ENCODE measurements at places on chromosomes 6 and 20. TPM values are rescaled to one million over a fixed set of nuclear protein-coding genes. Genes with fewer than 3 reads are reported as not detected.

FUT9 gene
- 0.15 TPM for total RNA-seq

NKX2-2 gene
- not detected for total RNA-seq

STMN3 gene
- 17.5 TPM for total RNA-seq

KIF13A gene
- 57.5 TPM for total RNA-seq

OR2H1 gene
- total RNA-seq: not detected

IRF4 gene
- total RNA-seq: not detected

Measured in glomerular endothelial cell (primary cell).